ENCODE measurements at places on chromosomes 12 and 14.

- DNase-seq = peak; percentile 59
These were observed 333.9 kb upstream of the LMO3 start for GRCh38 chr12:16939871-16940306.

DNA sequence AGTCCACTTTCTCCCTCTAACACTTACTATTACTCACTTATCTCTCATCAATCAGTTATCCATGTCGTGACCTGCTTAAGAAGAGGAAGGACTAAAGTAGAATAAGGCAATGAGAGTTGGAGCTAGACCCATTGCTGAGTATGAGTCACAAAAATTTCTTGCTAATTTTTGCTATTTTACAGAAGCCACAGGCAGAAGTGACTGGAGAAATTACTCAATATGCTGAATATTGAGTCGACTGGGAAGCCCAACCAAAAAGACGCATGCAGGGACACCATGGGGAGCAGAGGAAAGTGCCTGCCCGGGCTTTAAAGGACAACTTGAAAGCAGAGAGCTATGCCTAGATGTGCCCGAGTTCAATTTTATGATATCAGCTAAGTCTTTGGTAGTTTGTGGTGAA lies 115.4 kb upstream of the FOXG1 start:
- no peak for DNase-seq

DNA sequence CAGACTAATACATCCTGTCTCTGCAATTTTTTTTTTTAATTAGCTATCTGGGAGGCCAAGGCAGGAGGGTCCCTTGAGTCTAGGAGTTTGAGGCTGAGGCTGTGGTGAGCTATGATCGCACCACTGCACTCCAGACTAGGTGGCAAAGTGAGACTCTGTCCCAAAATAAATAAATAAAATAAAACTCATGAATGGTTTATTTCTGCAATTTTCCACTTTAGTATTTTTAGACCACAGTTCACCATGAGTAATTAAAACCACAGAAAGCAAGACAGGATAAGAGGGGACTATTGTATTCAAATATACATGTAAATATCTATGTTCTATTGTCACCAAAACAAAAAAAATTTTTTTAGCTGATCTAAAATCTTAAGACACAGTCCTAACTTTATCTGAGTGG lies 17.8 kb downstream of the TAOK3 start:
- DNase-seq = no peak

GRCh38 chr14:53494587-53494986 lies 341.5 kb upstream of the DDHD1 start:
- no peak for DNase-seq

- no peak for DNase-seq
These were observed 7.5 kb downstream of the FOXG1 start for GRCh38 chr14:28773861-28774691.

- DNase-seq = no peak
These were observed 28.8 kb downstream of the HOXC4 start for GRCh38 chr12:54082397-54082892.

GRCh38 chr12:118337194-118337838 lies 35.4 kb downstream of the TAOK3 start:
- no peak for DNase-seq

DNA sequence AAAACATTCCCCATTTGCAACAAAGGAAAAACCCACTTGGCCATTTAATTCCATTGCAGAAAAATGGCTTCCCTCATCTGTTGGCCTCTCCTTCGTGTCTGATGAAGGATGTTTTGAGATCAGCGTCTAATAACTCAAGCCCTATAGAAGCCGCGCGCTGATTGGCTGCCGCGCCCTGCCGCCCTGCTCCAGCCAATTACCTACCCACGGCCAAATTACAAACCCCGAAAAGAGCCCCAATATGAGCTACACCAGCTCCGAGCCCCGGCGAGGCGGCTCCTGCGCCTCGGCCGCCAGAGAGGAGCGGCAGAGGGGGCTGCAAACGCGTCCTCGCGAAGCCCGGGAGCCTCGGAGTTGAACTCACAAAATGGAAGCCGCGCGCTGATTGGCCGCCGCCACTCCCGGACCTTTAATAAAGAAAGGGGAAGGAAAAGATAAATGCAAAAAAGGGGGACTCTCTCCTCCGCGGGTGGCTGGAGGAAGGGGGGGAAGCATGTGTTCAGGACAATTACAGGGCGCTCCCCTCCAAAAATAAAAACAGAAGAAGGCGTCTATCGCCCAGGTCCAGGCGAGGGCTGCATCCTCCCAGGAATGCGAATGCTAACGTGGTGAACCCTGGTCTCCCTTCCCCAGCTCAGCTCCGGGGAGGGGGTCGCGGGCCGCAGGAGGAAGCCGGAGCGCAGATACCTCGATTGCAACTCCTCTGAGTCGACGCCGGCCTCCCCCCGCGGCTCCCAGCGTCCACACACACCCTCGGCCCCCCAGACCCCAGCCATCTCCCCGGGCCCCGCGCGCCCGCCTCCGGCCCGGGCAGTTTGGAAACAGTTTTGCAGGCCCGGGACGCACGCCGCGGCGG lies 738 bp upstream of the SETD1B start:
- peak; percentile 94 for DNase-seq

- no peak for DNase-seq
These were observed 135.4 kb upstream of the CLEC14A start for GRCh38 chr14:38391334-38391733.

- DNase-seq = no peak
These were observed 7.7 kb upstream of the DCP1B start for GRCh38 chr12:2011643-2012607.

- DNase-seq = no peak
These were observed 11.7 kb upstream of the NAA30 start for GRCh38 chr14:57378661-57379060.

DNA sequence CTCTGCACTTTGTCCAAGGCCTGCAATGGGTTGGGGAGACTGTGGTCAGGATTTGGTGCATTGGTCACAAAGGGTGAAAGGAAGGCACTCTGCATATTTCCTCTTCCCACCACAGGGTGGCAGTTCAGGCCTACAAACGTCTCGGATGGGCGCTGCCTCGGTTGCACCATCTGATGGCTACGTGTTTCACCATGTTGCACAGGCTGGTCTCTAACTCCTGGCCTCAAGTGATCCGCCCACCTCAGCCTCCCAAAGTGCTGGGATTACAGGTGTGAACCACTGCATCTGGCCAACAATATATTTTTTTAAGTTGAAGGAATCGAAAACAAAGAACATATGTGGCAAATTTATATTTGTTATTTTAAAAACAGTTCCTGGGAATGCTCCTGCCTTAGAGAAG lies 35.1 kb downstream of the TMBIM6 start:
- DNase-seq = peak; percentile 78

GRCh38 chr14:104195361-104195760 lies 57.0 kb downstream of the KIF26A start:
- no peak for DNase-seq

GRCh38 chr14:93108105-93108504 lies 7.6 kb downstream of the ITPK1 start:
- no peak for DNase-seq

DNA sequence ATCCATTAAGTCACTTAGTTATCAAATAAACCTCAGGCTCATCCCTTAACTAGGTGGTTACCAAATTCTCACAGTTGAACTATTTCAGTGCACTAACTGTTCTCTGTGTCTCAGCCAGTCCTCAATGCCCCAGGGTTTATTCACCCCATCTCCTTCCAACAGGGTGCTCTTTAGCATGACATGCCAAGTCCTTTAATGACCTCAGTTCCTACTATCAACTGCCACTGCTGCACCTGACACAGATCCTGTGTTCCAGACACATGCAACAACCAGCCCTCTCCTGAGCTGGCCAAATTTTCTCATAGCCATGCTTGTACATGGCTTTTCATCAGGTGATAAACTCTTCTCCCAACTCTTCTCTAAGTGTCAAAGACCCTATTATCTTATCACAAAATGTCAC lies 80.0 kb downstream of the ATXN2 start:
- DNase-seq = no peak

DNA sequence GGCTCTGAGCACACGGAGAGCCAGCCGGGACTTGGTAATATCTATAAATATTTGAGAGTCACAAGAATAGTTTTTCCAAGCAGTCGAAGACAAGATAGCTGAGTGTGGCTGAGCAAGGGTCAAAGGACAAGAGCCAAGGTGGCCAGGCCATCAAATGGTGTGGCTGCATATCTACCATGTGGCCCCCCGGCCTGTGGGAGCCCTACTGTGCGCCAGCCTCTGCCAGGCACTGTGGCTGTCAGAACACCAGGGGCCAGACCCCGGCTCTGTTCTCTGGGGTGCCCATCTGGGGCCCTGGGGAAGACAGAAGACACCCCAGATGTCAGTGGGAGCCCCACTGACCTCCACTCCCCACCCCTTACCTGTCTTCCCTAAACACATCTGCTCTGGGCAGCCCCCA lies 22.7 kb downstream of the BEGAIN start:
- DNase-seq = no peak

DNA sequence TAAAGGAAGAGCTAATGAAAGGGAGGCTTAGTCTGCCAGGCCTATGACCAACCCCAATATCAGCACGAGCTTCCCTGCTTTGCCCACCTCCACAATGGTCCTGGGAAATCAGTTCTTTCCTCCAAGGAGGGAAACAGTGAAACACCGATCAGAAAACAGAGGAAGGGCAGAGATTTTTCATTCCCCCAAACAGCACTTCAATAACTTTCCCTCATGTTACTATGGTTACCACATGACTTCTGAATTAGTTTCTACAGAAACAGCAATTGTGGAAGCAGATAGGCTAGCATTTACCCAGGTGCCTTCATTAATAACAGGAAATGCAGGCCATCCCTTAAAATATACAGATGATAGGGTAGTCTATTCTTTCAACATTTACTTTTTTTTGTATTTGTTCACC lies 35.9 kb downstream of the TRIM9 start:
- DNase-seq = no peak

GRCh38 chr14:63426838-63427352 lies 108.2 kb upstream of the GPHB5 start:
- no peak for DNase-seq

DNA sequence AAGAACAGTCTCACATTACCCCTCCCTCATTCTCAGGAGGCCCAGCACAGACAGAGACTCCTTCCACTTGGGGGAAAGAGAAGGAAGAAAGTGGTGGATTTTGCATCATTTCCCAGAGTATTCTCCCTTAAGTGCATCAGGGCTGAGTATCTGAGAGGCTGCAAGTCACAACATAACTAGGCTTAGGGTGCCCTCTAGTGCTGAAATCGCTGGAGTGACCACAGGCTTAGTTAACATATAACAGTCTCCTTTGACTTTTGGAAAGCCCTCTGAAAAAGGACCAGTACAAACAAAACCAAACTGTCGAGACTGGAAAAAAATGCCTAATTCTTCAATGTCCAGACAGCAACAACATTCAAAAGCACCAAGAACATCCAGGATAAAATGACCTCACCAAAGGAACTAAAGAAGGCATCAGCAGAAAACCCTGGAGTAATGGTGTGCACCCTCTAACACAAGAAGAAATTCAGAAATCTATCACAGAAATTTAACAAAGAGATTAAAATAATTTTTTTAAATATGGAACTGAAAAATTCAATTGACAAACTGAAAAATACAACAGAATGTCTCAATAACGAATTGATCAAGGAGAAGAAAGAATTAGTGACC lies 412.3 kb downstream of the RPS29 start:
- DNase-seq = no peak

DNA sequence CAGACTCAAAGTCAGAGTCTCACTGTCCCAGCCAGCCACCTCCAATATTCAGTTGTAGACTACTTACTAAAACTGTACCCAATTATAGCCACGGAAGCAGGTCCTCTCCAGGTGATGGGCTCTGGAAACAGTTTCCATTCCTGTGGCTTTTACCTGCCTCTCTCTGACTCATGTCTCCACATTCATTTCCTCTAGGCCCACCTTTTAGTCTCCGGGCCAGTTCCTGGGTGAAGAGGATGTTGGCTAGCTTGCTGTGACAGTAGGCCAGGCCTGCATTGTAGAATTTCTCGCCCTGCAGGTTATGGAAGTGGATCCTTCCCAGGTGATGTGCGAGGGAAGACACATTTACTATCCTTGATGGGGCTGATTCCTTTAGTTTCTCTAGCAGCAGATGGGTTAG lies 5.6 kb downstream of the RDH11 start:
- DNase-seq = no peak

DNA sequence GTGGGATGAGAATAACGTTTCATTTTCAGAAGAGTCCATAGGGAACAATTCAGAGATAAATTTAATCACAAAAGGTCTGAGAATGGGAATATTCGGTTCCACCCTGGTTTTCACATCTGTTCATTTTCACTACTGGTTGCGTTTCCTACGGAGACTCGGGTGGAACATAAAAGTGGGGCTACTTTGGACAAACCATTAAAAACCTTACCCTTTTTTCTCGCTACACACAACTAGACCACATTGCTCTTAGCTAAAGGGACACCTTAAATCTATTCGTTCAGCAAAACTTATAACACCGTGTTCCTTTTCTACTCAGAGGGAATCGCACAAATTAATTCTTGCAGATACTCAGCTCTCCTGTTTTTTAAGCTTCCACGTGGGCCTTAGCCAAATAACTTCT lies 1.0 kb upstream of the SUDS3 start:
- no peak for DNase-seq

GRCh38 chr12:29589286-29589820 lies 91.9 kb upstream of the OVCH1 start:
- no peak for DNase-seq

GRCh38 chr12:68809190-68810026 lies 1.4 kb downstream of the MDM2 start:
- DNase-seq = no peak

GRCh38 chr12:10497602-10498001 lies 8.1 kb upstream of the EIF2S3B start:
- no peak for DNase-seq

DNA sequence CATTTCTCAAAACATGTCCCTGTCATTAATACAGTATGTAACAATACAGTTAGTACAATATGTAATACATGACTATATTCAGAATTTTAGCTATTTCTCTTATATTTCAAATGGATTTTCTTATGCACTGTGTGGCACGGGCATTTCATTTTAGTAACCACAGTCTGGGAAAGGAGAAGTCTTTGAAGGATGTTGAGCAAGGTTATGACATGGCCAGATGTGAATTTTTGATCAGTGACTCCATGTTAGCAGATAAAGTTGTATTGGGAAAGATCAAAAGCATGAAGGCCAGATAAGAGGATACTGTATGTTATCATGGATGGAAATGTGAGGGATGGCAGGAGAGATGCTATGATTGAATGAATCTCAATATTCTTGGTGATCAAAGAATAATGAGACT lies 285.2 kb downstream of the NAV3 start:
- DNase-seq = no peak

GRCh38 chr14:34837801-34838322 lies 37.3 kb downstream of the BAZ1A start:
- DNase-seq = no peak

- no peak for DNase-seq
These were observed 8.1 kb downstream of the TRAFD1 start for GRCh38 chr12:112133418-112133817.

- peak; percentile 95 for DNase-seq
These were observed at the start of gene ANAPC7 for GRCh38 chr12:110403146-110403975. TSS of gene ANAPC7 (minus strand) at chr12:110403708. CDS start at chr12:110403627, 81 bp downstream.

- DNase-seq = no peak
These were observed 99.3 kb downstream of the PELI2 start for GRCh38 chr14:56217380-56218045.
